ENCODE measurements at places on chromosomes 4 and X.

GRCh38 chr4:7635445-7636239, 200.9 kb upstream of the PSAPL1 start:
- no peak for DNase-seq

DNA sequence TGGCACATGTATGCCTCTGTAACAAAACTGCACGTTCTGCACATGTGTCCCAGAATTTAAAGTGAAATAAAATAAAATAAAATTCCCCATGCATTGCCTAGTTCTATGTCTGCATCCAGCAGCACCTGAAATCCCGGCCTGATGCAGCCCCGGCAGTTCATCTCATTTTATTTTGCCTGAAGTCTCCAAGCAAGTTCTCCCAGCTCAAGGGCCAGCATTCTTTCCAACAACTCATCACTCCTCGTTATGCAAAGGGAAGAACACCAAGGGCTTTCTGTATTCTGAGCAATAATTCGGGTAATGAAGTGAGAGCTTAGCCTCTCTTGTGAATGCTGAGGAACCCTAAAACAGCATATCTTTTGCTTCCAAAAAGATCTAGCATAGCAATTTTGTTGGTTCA, 2.7 kb downstream of the ENPP6 start:
- no peak for DNase-seq

GRCh38 chr4:32798471-32799159, 2078.4 kb downstream of the PCDH7 start:
- no peak for DNase-seq

DNA sequence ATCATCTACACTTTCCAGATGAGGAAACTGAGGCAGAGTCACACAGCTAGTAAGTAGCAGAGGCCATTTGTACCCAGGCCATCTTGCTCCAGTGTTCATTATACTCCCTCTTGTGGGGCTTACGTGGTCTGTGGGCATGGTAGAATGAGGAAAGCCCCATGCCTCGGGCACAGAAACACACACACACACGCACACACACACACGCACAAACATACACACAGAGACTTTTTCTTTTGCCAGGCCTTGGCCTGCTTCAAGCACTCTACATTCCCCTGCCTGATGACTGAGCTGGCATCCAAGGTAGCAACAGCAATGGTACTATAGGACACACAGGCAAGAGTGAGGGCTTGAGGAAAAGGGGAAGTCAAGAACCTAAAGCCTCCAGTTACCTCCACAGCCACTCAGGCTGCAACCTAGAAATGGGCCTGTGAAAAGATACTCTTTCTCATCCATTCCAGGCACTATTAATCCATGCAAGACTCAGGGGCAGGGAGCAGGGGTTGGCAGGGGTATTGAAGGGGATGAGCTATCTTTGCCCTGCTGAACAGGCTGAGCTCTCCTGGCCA, 43.6 kb downstream of the STARD8 start:
- no peak for DNase-seq

DNA sequence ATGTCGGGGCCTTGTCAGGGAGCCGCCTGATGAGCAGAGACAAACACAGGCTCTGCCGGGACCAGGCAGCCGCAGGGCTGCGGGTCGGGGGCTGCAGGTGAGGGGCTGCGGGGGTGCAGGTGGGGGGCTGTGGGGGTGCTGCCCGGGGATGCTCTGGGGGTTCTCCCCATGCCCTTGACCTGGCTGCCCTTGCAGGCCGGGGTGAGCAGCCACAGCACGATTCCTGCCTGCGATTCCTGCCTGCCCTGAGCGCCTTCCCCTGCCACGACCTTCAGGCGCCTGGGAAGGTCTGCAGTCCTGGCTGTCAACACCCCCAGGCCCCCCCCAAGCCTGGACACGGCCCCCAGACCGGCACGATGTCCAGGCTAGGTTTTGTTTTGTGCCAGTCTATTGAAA, 106.3 kb downstream of the FAM53A start:
- no peak for DNase-seq

GRCh38 chrX:52346174-52347165, 22.4 kb upstream of the XAGE2 start:
- DNase-seq: peak; percentile 19

DNA sequence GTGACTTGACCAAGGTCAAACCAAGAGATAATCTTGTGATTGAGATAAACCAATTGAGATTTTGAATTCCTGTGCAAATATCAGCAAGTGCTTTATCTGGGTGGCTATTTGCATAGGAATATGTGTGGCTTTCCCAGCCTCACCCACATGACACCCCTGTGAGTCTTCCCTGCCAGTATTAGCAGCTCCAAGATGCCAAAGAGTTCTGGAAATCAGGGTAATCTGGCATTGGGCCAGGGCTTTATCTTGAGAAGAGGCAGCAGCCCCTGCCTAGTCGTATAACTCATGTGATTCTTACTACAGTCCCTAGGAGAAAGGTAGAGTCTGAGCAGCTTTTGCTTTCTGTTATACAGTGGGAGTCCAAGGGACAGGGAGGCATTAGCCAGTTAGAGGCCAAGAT, 87.7 kb downstream of the RLIM start:
- DNase-seq: no peak

DNA sequence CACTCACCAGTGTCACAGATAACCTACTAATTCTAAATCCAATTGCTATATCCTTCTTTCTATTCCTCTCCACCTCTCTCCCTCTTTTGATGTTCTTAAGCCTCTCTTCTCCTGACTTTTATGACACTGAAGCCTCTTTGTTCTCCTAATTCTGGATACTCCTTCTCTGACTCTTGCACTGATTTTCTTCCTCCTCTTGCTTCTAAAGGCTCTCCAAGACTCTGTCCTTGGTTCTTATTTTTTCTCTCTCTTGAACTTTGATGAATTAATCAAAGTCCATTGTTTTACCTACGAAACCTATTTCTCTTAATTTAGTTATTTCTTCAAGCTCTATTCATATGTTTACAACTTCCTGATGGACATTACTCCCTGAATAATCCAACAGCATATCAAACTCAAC, 95.7 kb upstream of the TSPAN7 start:
- DNase-seq: no peak

All from stimulated activated CD8-positive, alpha-beta memory T cell treated with anti-CD3 and anti-CD28 coated beads, Interleukin-15, amount 100 ng/mL, for 48 hours (primary cell).